ENCODE measurements at places on chromosomes 1 and 21. TPM values are rescaled to one million over a fixed set of nuclear protein-coding genes. Genes with fewer than 3 reads are reported as not detected.

GRCh38 chr1:76868916-76869315, 1.6 kb downstream of the ST6GALNAC5 start:
- no peak for ATAC-seq

The KLHL17 gene
- total RNA-seq: 17.8 TPM

DNA sequence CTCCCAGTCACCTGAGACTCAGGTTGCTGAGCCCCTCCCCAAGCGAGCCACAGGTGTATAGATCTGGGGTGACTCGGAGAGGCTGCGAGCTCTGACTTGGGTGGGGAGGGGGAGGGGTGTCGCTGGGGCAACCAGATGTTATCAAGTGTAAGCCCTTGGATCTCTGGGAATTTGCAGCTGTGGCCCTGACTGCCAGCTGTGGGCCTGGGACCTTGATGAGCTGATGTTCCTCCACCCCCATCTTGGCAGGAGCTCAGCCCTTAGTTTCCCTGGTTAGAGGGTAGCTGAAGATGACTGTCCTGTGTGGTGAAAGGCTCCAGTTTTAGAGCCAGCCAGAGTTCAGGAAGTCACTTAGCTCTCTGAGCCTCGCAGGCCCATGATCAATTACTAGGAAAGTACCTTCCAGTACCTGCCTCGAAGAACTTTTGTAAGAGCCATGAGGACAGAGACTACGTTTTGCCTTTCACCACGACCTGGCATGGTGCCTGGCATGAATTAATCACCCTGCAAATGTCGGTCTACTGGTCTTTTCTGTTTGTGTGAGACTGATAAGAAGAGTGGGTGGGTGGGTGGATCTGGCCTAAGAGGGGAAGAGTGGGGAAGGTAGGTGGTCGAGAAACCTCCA, 55.8 kb downstream of the YARS1 start:
- ATAC-seq: peak; percentile 89

The FAM163A gene
- total RNA-seq: not detected

- ATAC-seq: no peak
Observed at GRCh38 chr1:167927046-167927754, 9.3 kb upstream of the DCAF6 start.

The RIIAD1 gene
- not detected for total RNA-seq

DNA sequence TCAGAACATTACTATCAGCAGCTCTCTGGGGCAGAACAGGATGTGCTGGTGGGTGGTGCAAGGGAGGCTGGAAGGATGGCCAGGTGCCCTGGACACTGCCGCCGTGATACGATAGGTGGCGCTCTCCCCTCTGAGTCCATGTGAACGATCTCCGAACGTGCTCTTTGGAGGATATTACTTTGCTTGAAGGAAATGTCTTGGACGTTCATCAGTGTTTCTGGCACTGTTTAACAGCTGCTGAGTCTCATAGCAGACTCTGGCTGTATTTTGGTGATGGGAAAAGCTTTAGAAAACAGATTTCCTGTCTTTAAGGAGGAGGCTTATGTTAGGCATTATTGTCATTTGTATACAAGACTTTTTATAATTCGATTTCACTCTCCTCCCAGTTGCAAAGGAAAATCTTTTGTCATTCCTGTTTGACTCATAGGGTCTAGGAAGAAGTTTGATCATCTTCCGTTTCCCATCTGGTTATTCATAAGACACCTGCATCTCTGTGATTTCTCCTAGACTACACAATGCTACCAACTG, 386.2 kb upstream of the ADGRL2 start:
- ATAC-seq: no peak

DNA sequence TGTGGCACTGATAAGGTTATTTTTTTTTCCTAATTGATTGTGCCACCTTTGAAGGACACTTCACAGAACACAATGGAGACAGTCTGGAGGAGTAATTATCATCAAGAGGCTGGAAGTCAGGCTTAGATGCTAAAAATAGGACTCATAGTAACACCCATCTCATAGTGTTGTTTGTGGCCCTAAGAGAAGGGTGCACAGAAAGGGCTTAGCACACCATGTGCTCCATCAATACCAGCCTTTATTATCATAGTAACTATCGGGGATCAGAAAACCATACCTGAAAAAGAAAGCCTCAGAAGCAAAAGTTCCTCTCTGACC, 11.9 kb downstream of the NIPAL3 start:
- ATAC-seq: no peak

GRCh38 chr21:42721341-42721824, 68.0 kb downstream of the PDE9A start:
- ATAC-seq: no peak

The ATP1A1 gene
- 206 TPM for total RNA-seq

- no peak for ATAC-seq
Observed at GRCh38 chr21:44368711-44369446, 15.5 kb downstream of the TRPM2 start.

- no peak for ATAC-seq
Observed at GRCh38 chr1:234369784-234370183, 3.5 kb upstream of the COA6 start.

DNA sequence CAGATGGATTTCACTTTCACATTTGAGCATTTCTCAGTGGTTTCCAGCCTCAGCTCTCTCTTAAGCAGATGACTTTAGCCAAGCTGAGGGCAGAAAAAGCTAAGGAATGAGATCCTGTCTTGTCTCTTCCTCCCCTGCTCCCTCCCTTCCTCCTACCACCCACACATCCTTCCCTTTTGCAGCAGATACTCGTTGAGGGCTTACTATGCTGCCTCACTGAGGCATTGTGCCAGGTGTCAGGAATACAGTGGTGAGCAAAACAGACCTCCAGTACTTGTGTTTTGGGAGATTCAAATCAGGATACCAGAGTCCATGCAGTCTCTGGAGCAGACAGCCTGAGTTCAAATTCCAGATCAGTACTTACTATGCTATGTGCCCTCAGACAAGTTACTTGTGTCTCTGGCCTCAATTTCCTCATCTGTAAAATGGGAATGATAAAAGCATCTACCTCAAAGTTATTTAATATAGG, 43.2 kb downstream of the KIF26B start:
- no peak for ATAC-seq

The VCAM1 gene
- total RNA-seq: not detected

The MAPKAPK2 gene
- total RNA-seq: 64.6 TPM

DNA sequence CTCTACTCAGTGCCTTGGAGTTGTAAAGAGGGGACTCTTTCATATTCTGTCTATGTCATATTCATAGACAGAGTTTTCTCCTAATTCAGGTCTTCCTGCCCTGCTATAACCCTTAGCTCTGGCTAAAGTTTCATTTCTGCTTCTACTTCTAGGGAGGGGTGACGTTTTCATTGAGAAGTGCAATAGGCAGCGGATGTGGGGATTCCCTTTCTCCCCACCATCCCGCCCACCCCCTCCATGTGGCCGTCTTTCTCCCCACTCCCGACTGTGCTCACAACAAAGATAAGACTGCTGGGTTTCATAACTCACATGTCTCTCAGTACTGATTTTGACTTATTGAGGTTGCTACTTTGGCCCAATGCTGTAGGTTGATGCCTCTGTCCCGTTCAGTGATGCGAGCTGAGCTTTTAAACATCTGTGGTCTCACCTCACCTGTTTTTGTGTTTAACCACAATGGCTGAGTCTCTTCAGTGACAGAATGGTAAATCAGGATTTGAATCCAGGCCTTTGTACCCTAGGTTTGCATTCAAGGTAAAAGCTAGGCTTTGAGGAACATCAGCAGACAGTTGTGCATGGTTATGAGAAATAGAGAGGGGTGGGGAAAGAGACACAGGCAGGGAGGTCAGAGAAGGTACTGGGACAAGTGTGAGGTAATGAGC, 7.8 kb upstream of the KIF14 start:
- peak; percentile 84 for ATAC-seq

DNA sequence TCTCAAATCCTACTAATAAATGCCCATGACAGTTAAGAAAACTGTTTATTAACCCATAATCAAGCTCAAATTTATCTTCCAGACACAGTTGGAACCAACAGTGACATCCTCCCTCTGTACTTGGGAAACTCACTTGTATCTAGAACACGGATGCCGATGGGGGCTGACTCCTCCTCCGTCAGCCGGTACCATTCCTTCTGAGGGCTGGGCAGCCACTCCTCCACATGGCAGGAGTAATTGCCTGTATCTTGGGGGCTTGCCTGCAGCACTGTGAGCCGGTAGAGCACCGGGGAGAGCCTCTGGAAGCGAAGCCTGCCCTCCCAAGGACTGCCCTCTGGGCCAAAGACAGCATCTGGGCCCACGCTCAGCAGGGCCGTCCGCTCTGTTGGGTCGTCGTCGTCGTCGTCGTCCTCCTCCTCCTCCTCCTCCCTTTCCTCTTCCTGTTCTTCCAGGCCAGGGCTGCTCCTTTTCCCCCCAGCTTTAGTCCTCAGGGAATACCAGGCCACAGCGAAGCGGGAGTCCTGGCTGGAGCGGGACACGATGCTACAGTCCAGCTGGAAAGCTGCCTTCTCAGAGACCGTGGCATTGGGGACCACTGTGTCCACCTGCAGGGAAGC, 8.5 kb upstream of the CD58 start:
- ATAC-seq: no peak

The SYNC gene
- total RNA-seq: not detected

- ATAC-seq: no peak
Observed at GRCh38 chr1:221555689-221556433, 186.0 kb downstream of the DUSP10 start.

DNA sequence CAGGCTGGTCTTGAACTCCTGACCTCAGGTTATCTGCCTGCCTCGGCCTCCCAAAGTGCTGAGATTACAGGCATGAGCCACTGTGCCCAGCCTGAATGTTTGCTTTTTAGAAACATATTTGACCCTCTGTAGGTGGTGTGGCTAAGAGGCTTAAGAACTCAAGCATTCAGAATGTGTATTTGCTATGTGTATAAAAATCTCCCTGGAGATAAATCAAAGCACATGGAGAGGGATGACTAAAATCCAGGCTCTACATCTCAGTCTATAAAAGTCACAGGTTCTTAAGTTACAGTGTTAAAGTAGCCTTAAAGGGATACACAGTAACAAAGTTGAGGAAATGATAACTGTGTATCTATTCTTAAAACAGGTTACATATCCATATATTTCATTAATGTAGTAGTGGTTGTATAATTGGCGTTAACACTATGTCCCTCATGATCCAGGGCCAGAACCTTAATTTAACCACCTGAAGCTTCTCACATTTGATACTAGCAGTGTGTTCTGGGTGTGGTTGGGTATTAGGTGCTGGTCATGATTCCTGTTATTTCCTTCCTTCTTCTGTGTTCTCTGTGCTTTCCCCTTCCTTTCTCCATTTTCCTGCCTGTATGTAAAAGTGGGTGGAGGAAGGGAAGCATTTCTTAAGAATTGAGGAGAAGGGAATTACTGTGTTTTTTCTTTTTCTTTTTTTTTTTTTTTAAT, 16.2 kb downstream of the GIPC2 start:
- ATAC-seq: no peak

The PPFIA4 gene
- total RNA-seq: 38.1 TPM

The GCSAML gene
- not detected for total RNA-seq

- ATAC-seq: no peak
Observed at GRCh38 chr1:90175490-90176167, 180.7 kb downstream of the ZNF326 start.

GRCh38 chr1:242243472-242243871, 244.6 kb upstream of the MAP1LC3C start:
- ATAC-seq: no peak

GRCh38 chr1:61967750-61968149, 225.5 kb downstream of the PATJ start:
- ATAC-seq: no peak

DNA sequence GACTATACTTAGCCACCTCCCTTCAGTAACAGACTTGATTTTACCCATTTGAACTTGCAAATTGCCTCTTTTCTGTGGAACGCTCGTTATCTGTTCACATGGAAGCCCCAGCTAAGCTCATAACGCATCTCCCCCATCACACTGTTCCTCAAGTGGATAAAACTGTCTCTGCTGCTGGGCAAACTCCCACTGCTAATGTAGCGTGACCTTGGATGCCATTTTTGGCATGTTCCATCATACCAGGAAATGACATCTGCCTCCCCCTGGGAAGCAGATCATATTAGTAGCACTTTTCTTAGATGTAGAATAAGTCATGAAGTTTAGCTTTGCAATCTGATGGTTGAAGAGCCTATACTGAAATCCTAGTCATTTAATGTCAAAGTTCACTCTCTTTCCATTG, 528.7 kb upstream of the PLXNA2 start:
- ATAC-seq: no peak

The SLC45A1 gene
- total RNA-seq: 0.15 TPM

The INSRR gene
- total RNA-seq: 0.66 TPM

DNA sequence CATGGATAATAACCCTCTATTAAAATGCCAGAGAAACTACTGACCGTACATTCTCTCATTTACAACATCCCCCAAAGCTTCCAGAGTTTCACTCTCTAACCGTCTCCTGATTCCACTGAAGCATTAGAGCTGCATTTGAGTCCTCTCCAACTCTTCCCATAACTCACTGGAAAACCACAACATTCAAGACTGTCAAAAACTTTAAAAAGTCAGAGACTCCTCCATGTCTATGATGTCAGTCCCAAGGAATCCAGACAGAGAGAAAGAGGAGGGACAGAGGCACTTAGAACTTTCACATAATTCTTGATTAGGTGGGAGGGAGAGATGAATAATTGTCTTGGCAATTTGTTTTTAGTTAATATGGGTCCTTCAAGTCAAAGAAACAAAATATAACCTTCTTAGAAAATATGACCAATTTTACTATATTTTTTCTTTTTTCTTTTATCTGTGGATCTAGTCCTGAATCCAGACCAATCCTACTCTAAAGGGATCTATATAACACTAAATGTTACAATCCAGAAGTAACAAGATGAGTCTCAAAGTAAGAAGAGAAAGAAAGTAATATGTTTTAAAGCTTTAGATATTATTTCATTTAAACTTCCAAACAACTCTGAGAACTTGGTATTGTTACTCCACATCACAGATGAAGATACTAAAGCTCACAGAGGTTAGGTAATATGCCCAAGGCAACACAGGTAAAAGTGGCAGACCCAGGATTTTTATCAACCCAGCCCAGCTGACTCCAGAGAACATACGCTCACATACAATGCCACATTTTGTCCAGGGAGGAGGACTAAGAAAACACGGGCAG, 23.8 kb downstream of the OTUD7B start:
- ATAC-seq: no peak

The MEX3A gene
- 0.15 TPM for total RNA-seq

DNA sequence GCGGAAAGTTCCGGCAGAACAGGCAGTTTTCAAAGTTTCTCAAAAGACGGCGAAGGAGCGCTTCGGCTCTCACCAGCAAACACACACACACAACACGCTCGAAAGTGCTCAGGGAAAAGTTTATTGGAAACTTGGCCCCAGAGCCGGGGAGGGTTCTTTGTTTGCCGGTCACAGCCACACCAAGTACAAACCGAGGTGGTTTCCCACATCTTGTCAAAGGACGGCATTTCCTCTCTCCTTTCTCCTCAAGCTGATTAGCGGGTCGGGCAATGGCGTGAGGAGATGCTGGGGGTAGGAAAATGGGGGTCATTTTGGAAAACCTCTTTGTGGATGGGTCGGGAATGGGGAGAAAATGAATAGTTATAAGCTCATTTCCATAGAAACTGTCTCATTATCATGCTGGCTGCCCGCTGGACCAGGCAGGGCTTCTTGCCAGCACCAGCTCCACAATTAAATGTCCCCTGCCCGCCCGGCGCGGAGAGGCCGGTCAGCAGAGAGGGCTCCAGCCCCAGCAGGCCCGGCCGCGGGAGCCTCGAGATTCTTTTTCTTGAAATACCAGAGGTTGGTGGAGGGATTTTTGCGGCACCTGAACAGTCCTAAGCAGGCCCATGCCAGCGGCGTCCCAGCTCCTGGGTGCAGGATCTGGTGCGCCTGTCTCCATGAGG, 92.3 kb downstream of the PRDM16 start:
- no peak for ATAC-seq

The OR2AK2 gene
- total RNA-seq: 0.26 TPM
